NCI-H1092 treated with DMSO at 0.1 percent for 48 hours (cell line): ENCODE measurements at places on chromosomes 1 and 21.

DNA sequence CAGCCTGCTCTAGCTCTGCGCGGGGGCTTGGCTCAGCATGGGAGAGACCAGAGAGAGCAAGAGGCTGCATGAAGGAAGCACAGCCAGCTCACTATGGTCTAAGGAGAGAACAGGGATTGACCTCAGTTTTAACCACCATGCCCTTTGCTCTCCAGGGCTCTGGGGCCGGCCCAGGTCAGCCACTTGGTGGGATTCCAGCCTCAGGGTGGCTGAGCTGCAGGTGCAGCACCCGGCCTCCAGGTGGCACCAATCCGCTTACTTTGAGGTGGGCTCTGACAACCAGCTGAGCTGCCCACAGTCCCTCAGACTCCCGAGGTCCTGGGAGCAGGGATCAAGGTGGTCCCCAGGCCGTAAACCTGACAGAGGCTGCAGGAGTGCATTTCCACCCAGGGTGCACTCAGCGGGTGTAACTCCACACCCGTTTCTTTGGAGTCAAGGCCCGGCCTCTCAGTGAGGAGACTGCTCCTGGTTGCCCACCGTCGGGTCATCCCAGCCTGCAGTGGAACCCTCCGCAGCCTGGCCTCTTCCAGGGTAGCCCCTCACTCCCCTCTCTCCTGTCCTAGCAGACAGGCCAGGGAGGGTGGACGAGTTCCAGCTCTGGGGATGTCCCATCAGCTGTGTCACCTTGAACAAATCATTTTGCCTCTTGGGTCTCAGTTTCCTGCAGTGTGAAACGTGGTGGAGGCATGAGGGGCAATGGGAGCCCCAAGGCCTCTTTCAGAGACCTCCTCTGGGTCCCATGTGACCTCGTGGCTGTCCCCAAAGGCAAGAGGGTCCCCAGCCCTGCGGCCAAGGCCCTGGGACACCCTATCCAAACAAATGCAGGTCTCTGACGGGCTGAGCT lies 607 bp upstream of the LGR6 start:
- DNase-seq = peak; percentile 70

GRCh38 chr1:21816602-21817302 lies 4.7 kb downstream of the LDLRAD2 start:
- no peak for DNase-seq

GRCh38 chr1:202349206-202349928 lies 868 bp downstream of the PPP1R12B start:
- DNase-seq = no peak

DNA sequence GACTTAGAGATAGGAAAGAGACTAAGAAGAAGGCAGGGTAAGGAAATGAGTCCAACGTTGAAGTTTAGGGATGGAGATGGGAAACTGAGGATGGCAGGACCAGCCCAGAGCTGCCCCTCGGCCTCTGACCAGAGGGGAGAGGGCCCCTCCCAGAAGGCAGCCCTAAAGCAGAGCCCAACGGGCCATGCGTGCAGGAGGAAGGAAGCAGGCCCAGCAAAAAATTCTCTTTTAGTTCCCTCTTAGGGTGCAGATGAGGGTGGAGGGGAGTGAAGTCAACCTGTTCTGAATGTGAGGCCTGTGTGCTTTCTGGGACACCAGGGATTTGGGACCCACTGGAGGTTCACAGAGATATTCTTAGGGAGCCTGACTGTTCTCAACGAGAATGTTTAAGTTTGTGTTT lies 225.4 kb downstream of the RHOU start:
- no peak for DNase-seq

GRCh38 chr1:183685112-183685713 lies 32.1 kb upstream of the APOBEC4 start:
- DNase-seq = peak; percentile 31

DNA sequence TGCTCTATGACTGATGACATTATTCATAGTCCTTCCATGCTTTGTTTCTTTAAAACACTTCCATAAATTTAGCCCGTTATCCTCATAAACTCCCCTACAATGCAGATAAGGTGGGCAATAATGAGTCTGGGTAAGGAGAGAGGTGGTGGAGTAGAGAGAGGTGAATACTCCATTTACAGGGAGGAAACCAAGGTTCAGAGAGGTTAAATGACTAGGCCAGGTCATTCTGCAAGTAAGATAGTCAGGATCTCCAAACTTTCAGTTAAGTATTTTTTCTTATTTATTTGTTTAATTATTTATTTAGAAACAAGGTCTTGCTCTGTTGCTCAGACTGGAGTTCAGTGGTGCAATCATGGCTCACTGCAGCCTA lies 26.1 kb downstream of the PAFAH2 start:
- no peak for DNase-seq

DNA sequence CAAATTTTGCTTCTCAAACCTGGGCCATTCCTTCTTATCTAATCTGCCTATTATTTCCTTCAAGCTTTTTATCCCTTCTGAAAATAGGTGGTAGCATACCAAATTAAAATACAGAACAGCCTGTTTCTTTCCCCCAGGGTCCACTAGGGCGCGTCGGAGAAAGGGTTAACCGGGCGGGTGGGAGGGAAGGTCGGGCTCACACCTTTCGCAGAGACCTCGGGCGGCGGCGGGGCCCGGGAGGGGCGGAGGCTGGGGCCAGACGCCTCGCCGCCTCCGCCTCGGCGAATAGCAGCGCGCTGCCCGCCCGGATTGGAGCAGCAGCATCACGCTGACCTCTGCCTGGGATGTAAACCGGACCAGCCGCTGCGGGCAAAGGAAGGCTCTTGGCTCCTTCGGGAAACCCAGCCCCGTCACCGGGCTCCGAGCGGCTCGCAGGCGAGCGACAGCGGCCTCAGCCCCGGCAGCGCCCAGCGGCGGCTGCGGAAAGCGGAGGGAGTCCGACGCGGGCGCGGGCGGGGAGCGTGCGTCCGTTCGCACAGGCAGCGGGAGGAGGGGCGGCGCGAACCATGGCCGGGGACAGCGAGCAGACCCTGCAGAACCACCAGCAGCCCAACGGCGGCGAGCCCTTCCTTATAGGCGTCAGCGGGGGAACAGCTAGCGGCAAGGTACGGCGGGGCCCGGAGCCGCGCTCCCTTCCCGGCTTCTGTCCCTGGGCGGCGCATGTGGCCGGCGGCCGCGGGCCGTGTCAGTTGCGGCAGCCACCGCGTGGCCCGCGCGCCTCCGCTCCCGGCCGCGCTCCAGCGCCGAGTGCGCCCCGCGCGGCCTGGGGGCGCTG lies at the start of gene UCK2:
UCK2 (plus strand) TSS at position 347 of the 835 bp plus-strand sequence; CDS start at position 567, 220 bp downstream.
- DNase-seq = peak; percentile 93

DNA sequence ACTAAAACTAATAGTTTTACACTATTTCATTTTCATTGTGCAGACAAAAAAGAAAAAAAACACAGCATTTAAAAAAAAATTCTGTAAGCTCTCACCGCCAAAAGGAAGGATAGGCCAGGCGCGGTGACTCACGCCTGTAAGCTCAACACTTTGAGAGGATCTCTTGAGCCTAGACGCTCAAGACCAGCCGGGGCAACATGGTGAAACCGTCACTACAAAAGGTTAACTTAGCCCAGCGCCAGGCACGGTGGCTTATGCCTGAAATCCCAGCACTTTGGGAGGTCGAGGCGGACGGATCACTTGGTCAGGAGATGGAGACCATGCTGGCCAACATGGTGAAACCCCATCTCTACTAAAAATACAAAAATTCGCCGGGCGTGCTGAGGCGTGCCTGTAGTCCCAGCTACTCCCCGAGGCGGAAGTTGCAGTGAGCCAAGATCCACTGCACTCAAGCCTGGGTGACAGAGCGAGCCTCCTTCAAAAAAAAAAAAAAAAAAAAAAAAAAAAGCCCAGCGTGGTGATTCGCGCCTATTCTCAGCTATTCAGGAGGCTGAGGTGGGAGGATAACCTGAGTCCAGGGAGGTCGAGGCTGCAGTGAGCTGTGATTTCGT lies 14.3 kb upstream of the SPEN start:
- DNase-seq = no peak

GRCh38 chr1:151993084-151993733 lies 450 bp downstream of the S100A10 start:
- DNase-seq = no peak

GRCh38 chr1:2527556-2527860 lies 1.1 kb upstream of the PANK4 start:
- no peak for DNase-seq

- DNase-seq = no peak
Measured at GRCh38 chr21:16113052-16113715, 383.4 kb downstream of the USP25 start.

GRCh38 chr1:2582391-2582790 lies 4.2 kb upstream of the PRXL2B start:
- DNase-seq = no peak

- DNase-seq = no peak
Measured at GRCh38 chr1:169483500-169483966, 2.2 kb downstream of the SLC19A2 start.

- DNase-seq = peak; percentile 42
Measured at GRCh38 chr21:17612023-17612564, 607 bp downstream of the BTG3 start.

GRCh38 chr21:32102426-32102825 lies 176.4 kb downstream of the MIS18A start:
- DNase-seq = no peak

GRCh38 chr21:33783187-33783979 lies 132.2 kb downstream of the ATP5PO start:
- DNase-seq = no peak

- peak; percentile 20 for DNase-seq
Measured at GRCh38 chr1:11320153-11320936, 47.3 kb downstream of the UBIAD1 start.

- no peak for DNase-seq
Measured at GRCh38 chr1:202145068-202145743, 669 bp upstream of the ARL8A start.

DNA sequence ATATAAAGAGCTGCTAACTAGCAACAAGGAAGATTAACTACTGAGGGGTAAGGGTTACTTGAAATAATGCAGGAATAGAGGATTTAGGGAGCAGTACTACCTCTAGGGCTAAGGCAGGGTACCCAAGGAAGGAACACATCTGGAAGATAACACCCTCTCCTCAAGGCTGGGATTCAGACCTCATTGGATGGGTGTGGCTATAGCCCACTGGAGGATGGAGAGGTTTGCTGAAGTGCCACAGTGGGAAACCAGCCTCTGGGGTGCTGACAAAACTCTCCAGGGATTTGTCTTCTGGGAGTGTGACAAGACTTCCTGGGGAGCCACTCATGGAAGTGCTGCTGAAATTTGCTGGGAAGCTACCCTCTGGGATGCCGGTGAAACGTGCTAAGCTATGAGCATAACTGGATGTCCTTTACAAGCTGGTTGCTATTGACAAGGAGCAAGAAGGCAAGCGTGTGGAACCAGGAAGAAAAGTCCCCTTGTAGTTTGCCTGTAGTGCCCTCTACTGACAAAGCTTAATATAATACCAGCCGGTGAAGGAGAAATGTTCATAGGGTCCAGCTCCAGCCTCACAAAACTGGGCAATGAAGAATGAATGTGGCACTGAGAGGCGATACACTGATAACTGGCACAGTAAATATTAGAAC lies 122.8 kb upstream of the USP24 start:
- DNase-seq = peak; percentile 27

- DNase-seq = peak; percentile 72
Measured at GRCh38 chr1:228668553-228669241, 66.6 kb upstream of the RHOU start.
